Naive thymus-derived CD8-positive, alpha-beta T cell (primary cell): ENCODE measurements at places on chromosomes 12 and 14. TPM values are rescaled to one million over a fixed set of nuclear protein-coding genes. Genes with fewer than 3 reads are reported as not detected.

Gene LRP1
- 0.52 TPM for polyA plus RNA-seq

Gene CCDC88C
- 41.9 TPM for polyA plus RNA-seq

Gene CAPZA3
- not detected for polyA plus RNA-seq

Gene GUCY2C
- not detected for polyA plus RNA-seq
